ENCODE measurements at places on chromosomes 16 and 17.

- DNase-seq = peak; percentile 26
These were observed 35.9 kb upstream of the SMIM36 start for GRCh38 chr17:55546991-55547664.

DNA sequence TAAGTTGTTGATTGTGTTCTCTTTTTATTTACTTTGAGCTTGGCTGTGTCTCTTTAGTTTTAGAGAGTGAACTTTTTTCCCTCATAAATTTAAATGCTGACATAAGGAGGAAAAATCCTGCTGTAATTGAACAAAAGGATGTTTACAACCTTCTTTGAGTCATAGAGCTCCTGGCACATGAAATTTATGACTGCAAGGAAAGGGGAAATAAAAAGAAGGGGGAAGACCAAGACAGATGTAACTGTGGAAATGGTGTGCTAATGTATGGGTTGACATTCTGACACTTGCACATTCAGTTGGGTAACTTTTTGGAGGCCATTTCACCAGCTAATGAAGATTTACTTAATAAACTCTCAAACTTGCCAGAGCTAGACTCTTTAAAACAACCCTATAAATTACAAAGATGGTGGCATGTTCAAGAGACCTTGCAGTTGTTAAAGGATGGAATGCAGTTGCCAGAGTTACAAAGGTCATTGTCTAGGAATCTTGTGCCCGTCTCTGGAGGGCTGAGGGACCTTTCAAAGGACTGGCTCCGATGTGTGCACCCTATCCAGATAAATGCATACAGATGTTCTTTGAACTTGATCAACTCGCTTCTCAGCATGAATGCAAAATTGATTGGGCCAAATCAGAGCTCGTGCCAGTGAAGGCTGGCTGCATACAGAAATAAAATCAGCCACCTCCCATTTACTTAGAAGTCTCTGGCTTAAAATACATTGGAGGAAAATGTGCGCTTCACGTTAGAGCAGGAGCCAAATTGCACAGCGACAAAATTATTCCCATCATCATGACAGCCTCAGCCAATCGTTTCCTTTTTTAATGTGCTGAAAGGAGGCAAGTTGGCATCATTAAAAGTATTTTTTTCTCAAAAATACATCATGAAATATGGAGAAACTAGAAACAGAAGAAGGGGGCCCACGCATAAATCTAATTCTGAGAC lies 289.0 kb upstream of the XYLT1 start:
- no peak for DNase-seq

GRCh38 chr16:84703681-84704080 lies 3.9 kb downstream of the USP10 start:
- DNase-seq = peak; percentile 36

DNA sequence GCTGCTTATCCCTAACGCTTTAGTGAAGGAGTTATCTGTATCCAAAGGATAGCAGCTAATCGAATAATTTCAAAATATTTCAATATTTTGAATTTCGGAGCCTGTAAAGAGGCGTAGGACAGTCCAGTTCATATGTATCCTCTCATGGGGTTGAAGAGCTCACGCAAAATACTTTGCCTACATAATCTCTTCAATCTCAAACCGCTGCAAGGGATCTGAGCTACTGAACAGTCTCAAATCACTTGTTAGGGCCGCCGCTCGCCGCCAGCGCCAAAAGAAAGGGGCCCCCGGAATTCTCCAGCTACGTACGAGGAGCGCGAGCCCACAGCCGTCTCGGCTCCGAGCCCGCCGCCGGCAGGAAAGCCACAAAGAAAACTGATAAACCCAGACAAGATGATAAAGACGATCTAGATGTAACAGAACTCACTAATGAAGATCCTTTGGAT lies 601 bp upstream of the RFWD3 start:
- DNase-seq = peak; percentile 51

DNA sequence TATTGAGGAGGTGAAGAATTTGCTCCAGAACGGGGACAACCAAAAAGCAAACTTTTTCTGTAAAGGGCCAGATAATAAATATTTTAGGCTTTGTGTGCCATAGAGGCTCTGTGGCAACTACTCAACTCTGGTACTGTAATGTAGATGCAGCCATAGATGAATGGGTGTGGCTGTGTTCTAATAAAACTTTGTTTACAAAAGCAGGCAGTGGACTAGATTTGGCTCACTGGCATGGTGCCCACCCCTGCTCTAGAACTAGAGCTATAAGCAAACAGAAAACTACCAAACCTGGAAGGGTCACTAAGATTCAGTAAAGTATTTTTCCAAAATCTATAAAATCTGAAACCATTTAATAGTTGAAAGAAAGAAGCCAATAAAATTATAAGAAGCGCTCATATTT lies 24.6 kb upstream of the SMURF2 start:
- DNase-seq = no peak

DNA sequence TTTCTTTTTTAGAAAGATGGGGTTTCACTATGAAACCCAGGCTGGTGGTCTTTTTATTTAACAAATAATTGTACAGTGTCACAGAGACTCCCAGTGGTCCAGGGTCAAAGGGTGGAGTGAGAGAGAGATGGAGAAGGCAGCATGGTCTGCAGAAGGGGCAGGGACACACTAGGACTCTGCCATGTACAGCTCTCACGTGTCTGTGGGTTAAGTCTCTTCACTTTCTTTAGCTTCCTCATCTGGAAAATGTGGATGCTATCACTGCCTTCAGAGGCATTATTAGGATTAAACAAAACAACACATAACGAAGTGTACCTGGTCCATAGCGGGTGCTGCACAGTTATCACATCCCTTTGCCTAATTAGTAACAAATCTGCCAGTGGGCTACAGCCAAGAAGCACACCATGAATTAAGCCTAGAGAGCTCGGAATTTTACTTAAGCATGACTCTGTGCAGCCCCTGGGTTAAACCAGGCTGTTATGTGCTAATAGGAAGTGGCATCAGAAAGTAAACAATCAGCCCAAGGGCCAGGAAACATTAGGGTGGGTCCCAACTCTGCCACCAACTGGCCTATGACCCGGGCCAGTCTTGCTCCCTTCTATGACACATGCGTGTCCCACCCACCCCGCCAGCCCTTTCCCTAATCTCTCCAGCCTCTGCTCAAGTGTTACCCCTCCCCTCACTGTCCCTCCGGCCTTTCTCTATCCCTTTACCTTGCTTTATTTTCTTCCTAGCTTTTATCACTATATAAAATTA lies 13.9 kb downstream of the TOP3A start:
- DNase-seq = no peak

- DNase-seq = no peak
These were observed 62.6 kb downstream of the CPPED1 start for GRCh38 chr16:12740986-12741610.

GRCh38 chr16:70658921-70659320 lies 12.6 kb downstream of the IL34 start:
- DNase-seq = no peak

DNA sequence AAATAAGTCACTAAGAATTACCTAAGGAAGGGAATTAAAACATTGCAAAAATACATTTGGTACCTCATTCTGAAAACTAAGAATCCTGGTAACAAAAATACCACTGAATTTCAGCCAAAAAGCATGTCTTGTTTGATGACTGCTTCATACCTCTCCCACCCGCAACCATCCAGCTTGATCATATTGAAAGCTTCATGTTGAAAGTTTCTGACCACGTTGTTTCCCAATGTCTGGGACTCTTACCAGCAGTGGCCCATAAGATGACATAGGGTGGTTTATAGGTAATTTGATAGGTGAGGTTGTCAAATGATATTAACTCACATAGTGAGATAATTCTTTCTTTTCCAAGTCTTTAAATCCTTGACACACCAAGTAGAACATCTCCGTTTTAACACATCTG lies 139.3 kb downstream of the CDH11 start:
- DNase-seq = no peak

- DNase-seq = no peak
These were observed 3.6 kb downstream of the USP7 start for GRCh38 chr16:8959921-8960787.

- peak; percentile 9 for DNase-seq
These were observed 276.5 kb downstream of the XYLT1 start for GRCh38 chr16:17194190-17194780.

GRCh38 chr17:7229504-7229903 lies 4.8 kb downstream of the DVL2 start:
- DNase-seq = no peak

- peak; percentile 41 for DNase-seq
These were observed 429.0 kb downstream of the HS3ST4 start for GRCh38 chr16:26120729-26121128.

GRCh38 chr17:64920026-64920418 lies 744 bp upstream of the LRRC37A3 start:
- peak; percentile 12 for DNase-seq

DNA sequence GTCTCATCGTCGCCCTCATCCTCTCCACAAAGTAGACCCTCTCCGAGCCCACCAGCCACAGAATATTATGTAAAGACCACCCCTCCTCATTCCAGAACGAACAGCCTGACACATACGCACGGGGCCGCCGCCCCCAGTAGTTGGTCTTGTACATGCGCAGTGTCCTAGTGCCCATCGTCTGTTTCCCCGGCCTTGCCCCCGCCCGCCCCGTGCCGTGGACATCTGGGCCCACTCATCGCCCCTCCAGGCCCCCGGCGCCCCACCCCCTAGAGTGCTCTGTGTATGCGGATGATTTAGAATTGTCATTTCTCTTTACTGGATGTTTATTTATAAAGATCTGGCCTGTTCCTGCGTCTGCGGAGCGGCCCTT lies 475 bp upstream of the AMDHD2 start:
- no peak for DNase-seq

Measured in A673 (cell line).